ENCODE measurements at places on chromosomes 1 and 21.

GRCh38 chr21:39022466-39022862 lies 160.8 kb downstream of the PSMG1 start:
- no peak for DNase-seq

- DNase-seq, result no peak
Measured at GRCh38 chr1:156579472-156579871, at the start of gene TTC24. TTC24 (plus strand) TSS chr1:156579723; CDS start chr1:156581365, 1,642 bp downstream.

DNA sequence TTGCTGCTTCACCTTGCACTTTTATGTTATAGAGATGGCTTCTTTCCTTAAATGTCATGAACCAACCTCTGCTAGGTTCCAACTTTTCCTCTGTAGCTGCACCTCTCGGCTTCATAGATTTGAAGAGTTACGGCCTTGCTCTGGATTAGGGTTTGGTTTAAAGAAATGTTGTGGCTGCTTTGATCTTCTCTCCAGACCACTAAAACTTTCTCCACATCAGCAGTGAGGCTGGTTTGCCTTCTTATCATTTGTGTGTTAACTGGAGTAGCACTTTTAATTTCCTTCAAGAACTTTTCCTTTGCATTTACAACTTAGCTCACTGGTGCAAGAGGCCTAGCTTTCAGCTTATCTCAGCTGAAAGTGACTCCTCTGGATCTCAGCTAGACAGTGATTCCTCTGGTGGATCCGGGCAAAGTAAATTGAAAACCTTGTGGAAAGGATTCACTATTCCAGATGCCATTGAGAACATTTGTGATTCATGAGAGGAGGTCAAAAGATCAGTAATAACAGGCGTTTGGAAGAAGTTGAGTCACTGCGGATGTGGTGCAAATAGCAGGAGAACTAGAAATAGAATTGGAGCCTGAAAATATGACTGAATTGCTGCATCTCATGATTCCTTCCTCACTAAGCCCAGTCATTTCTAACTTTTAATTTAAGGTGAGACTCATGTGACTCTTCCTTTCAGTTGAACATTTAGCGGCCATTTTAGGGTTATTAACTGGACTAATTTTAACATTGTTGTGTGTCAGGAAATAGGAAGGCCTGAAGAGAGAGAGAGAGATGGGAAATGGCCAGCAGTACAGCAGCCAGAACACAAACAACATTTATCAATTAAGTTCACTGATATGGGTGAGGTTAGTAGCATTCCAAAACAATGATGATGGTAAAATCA lies 16.2 kb upstream of the RGS1 start:
- no peak for DNase-seq

- DNase-seq, result no peak
Measured at GRCh38 chr1:92480813-92481598, 5.7 kb downstream of the GFI1 start.

DNA sequence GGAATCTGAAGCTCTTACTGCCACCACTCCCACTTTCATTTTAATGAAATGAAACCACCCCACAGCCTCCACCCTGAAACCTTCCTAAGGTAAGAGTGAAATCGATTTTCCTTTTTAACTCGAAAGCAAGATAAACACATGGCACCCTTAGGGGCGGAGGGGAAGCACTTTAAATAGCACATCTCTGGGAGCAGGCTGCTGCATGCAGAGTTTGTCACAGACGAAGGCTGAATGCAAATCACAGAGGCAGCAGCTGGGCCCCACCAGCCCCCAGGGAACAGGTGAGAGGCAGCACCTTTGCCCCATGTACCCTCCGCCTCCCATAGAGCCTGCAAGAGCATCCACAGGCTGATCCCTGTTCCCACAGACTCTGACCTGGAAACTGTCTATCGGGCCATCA lies 60.0 kb upstream of the GRIK3 start:
- no peak for DNase-seq

Data from stimulated activated CD8-positive, alpha-beta memory T cell treated with anti-CD3 and anti-CD28 coated beads, Interleukin-7, amount 100 ng/mL, for 48 hours (primary cell).